ENCODE measurements at places on chromosomes 5 and 9.

DNA sequence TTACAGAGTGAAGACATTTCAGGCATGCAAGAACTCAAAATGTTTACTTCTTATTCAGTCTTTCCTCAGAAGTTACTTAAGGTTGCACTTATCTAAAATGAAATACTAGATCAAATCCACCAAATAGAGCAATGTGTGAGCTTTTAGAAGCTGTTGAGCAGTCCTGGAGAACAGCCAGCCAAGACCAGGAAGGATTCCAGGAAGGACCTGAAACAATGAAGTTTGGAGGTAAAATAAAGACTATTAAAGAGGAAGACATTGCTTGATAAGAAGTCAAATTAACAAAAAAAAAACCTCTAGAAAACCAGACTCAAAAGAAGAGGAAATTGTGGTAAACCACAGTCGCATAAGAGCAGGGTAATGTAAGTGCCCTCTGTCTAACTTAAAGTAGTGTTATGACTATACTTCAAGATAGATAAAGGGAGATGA, 156.2 kb upstream of the S1PR3 start:
- H3K4me3 ChIP-seq = no peak overlapping the region
- H3K4me1 ChIP-seq = peaks cover 11% of the 10 kb centered on the region
- DNase-seq = no peak
- H3K27me3 ChIP-seq = no peaks in the 10 kb centered on the region
- no peaks in the 10 kb centered on the region for H3K36me3 ChIP-seq

DNA sequence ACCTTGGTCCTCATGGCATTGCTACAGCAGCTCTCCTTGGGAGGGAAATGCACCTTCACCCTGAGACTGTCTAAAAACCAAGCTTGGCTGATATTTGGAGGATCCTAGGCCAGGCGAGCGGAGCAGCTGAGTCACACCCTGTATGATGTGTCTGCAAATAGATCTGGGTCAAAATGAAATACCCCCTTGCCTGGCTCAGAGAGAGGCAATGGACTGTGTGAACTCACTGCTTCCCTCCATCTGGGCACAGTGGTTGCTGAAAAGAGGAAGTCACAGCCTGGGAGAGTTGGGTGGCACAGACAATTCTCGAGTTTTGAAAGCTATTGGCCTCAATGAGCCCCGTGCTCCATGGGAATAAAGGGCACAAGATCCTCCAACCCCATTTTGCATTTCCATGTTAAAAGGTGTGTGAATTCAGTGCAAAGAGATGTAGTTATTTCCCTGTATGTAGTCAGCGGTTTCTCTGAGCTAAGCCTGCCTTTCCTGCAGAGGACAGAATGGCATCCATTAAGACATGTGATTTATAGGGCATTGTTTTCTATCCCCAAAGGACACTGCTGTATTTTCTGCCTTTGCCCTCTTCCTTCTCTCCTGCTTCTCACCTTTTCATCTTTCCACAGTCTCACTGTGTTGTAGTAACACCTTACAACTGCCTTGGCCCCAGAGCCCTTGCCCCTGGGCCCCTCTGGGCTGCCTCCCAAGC, 177.2 kb downstream of the GADD45G start:
- no peak for DNase-seq
- H3K4me3 ChIP-seq = no peak overlapping the region
- H3K36me3 ChIP-seq = no peaks in the 10 kb centered on the region
- no peaks in the 10 kb centered on the region for H3K4me1 ChIP-seq

DNA sequence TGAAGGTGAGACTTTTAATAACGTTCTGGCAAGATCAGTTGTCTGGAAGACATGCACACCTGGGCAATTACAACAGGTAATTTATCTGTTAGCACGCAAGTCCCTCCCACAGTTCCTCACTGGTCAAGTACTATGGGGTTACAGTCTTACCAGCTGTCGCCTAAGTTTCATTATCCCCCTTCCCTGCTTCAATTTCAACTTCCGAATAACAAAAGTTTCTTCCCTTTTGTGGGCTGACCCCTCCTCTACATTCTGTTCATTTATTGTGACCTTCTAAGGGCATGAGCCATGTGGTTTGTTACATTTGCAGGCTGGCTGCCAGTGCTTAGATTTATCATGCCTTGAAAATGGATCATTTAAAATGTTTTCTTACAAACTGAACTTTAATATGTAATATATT, 16.5 kb downstream of the GAPT start:
- H3K27ac ChIP-seq = no peak overlapping the region
- peaks cover 4% of the 10 kb centered on the region for H3K27me3 ChIP-seq
- H3K4me3 ChIP-seq = no peak overlapping the region
- H3K4me1 ChIP-seq = no peaks in the 10 kb centered on the region

DNA sequence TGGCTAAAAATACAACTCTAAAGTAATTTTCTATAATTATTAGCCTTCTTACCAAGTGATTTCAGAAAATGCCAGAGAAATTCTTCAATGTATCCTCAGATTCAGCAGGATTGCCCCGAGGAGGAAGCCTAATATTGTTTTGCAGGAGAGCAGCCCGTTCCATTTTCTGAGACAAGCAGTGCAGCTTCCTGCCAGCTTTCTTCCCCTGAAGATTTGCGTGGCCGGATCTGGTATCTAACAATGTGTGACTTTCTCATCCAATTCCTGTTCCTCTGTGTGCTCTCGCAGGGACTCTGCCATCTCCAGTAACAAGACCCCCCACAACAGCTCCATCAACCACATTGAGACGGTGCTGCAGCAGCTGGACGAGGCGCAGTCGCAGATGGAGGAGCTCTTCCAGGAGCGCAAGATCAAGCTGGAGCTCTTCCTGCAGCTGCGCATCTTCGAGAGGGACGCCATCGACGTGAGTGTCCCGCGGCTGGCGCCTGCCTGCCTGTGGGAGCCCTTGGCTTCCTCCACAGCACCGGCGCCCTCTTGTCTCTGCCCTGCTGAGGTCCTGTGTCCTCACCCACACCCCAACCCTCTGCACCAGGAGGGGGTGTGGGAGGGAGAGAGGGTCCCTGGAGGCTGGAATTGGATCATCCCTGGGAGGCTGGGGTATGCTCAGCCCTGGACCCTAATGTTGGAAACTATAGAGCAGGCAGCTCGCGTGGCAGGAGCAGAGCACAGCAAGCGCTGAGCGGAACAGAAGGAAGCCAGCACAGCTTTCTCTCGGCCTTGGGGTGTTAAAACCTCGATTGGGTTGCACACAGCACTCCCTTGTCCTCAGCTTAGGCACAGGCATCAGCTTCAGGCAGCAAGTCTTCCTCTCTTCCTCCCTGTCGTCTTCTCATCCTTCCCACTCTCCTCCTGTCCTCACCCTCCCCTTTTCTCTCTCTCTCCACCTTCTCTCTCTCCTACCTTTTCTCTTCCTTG, 216.2 kb downstream of the TRIO start:
- H3K36me3 ChIP-seq = peaks cover 17% of the 10 kb centered on the region
- no peaks in the 10 kb centered on the region for H3K4me1 ChIP-seq
- H3K27me3 ChIP-seq = no peaks in the 10 kb centered on the region
- DNase-seq = no peak

GRCh38 chr9:16120727-16121126, 567.9 kb downstream of the CCDC171 start:
- H3K4me1 ChIP-seq = no peaks in the 10 kb centered on the region
- H3K4me3 ChIP-seq = no peak overlapping the region
- no peak for DNase-seq
- no peak overlapping the region for H3K27ac ChIP-seq
- H3K27me3 ChIP-seq = no peaks in the 10 kb centered on the region
- H3K36me3 ChIP-seq = no peaks in the 10 kb centered on the region

Measured in PC-9 (cell line).